Thyroid gland (tissue), 4 donors: ENCODE measurements at places on chromosomes 5 and 9. TPM values are rescaled to one million over a fixed set of nuclear protein-coding genes. Genes with fewer than 3 reads are reported as not detected.

DNA sequence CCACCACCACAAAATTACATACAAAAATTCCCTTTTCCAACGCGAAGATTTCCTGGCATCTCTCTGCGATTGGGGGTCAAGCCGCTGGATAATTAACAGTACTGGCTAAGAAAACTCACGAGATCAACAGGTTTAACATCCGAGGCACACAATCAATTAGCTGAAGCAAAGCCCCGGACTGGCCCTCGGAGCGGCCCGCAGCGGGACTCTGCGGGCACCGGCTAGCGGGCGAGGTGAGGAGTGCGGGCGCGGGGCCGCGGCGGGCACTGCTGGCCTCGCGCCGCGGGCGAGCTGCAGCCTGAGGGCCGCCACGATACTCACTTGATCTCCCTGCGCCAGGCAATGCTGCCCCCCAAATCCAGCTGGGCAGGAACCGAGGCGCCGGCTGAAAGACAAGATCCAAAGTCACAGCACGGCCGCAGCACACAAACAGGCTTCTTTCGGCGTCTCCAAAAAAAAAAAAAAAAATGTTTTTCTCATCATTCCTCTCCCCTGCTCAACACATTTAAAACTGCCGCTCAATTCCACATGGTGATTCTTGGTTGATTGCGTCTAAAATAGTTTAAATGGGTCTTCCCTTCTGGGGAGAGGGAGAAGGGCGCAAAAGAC lies 210.2 kb downstream of the MEF2C start:
- peaks cover 24% of the 10 kb centered on the region for H3K4me1 ChIP-seq
- no peak overlapping the region for H3K4me3 ChIP-seq
- no peaks in the 10 kb centered on the region for H3K36me3 ChIP-seq
- no peak overlapping the region for H3K27ac ChIP-seq
- no peak for DNase-seq

GRCh38 chr5:96253140-96253539 lies 179.9 kb downstream of the PCSK1 start:
- H3K36me3 ChIP-seq = no peaks in the 10 kb centered on the region
- H3K27ac ChIP-seq = no peak overlapping the region
- no peaks in the 10 kb centered on the region for H3K27me3 ChIP-seq
- no peak for DNase-seq

DNA sequence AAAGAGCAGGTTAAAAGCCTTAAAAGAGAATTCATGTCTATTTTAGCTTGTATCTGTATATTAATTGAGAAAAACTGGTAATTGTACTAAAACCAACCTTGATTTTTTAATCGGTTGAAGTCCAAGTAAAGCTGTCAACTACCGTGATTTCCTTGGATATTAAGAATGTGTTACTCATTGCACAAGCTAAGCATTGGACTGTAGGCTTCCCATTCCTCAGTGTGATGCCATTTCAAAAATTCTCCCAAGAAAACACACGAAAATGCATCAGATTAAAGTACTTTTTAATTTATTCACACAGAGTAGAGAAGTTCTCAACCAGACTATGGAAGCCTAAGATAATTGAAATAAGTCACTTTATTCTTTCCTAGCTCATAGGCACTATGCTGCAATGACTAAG lies 761.4 kb upstream of the TYRP1 start:
- no peaks in the 10 kb centered on the region for H3K36me3 ChIP-seq
- no peak overlapping the region for H3K27ac ChIP-seq
- H3K4me1 ChIP-seq = no peaks in the 10 kb centered on the region

DNA sequence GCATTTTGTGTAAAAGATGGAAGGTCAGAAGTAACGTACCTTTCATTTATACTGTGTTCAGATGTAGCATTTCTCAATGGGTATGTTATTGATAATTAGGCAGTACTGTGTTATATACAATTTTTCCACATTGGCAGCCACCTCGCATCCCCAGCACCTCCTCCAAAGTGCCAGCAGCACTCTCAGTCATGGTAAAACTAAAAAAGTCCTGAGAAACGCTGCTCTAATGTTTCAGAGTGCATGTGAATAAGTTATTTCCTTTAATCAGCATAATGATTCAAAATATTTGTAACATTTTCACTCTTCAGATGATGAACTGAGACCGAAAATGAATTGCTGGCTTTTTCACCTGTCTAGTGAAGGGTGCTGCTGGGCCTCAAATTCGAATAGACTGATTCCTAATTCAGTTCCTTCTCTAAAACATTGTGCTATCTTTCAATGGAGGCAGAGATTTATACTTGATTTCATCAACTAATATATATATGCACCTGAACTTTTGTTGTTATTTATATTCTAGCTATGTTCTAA lies 79.9 kb upstream of the ANKRD55 start:
- H3K36me3 ChIP-seq = no peaks in the 10 kb centered on the region
- no peak for DNase-seq
- no peak overlapping the region for H3K4me3 ChIP-seq
- no peaks in the 10 kb centered on the region for H3K27me3 ChIP-seq
- H3K4me1 ChIP-seq = no peaks in the 10 kb centered on the region
- no peak overlapping the region for H3K27ac ChIP-seq

DNA sequence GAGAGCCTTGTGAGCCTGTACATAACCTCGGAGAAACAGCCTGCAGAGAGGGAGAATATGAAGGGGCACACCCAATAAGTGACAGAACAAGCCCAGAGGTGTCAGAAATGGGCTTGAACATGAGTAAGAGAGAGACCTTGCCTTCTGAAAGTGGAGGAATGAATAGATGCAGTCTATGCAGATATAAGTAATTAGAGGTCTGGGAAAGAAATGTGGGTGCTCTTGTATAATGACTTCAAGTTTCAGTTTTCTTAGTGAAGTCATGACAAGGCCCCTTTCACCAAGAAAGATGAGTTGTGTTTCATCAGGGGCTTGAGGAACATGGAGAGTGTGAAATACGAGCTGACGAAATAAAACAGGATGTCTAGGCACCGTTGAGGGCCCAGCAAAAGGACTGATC lies 15.1 kb downstream of the GRAMD2B start:
- H3K4me3 ChIP-seq = no peak overlapping the region
- no peaks in the 10 kb centered on the region for H3K36me3 ChIP-seq

Gene GMCL2
- total RNA-seq = not detected

Gene STING1
- total RNA-seq = 28.4 TPM

- H3K27me3 ChIP-seq = no peaks in the 10 kb centered on the region
- no peaks in the 10 kb centered on the region for H3K36me3 ChIP-seq
- H3K27ac ChIP-seq = no peak overlapping the region
- H3K4me1 ChIP-seq = no peaks in the 10 kb centered on the region
Observed at GRCh38 chr5:155649666-155650065, 636.1 kb downstream of the KIF4B start.

- DNase-seq = no peak
- H3K36me3 ChIP-seq = no peaks in the 10 kb centered on the region
- H3K4me3 ChIP-seq = no peak overlapping the region
- no peak overlapping the region for H3K27ac ChIP-seq
- H3K27me3 ChIP-seq = no peaks in the 10 kb centered on the region
Observed at GRCh38 chr5:1535646-1536045, 11.9 kb upstream of the LPCAT1 start.

Gene OTULIN
- total RNA-seq = 42.7 TPM

Gene GHR
- 10.9 TPM for total RNA-seq

Gene TLX3
- not detected for total RNA-seq

DNA sequence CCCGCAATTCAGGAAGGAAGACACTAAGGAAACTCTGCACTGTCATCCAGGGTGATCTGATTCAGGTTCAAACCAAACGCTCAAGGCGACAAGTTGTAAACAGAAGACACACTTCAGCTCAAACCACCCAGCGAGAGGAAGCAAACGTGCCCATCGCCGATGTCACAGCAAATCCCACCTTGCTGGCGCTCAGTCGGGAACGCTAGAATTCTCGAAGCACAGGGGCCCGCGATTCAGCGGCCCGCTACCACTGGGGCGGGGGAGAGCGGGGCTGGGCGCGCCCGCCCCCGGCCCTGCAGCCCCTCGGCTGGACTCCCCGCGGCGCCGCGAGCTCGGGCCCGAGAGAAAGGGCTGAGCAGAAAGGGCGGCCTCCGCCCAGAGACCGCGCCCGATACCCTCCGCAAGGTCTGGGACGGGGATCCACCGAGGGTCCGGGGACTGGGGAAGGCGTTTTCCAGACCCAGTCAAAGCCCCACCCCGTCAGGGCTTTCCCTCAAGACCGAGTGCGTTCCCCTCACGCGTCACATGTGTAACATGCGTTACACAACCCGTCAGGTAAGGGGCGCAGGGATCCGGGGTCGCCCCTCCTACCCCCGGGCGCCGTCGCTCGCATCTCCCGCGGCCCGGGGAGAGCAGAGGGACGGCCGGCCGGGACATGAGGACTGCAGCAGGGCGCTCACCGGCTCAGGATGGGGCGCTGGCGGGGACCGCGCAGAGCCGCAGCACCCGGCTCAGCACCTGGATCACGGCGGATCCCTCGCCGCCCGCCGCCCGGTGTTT lies 469 bp downstream of the AGTPBP1 start:
- no peak for DNase-seq
- peaks cover 3% of the 10 kb centered on the region for H3K4me1 ChIP-seq
- H3K4me3 ChIP-seq = peak overlapping the region; percentile 96
- H3K27ac ChIP-seq = peak overlapping the region; percentile 35

Gene YIPF5
- 48.2 TPM for total RNA-seq

Gene NPR3
- total RNA-seq = 26.1 TPM

DNA sequence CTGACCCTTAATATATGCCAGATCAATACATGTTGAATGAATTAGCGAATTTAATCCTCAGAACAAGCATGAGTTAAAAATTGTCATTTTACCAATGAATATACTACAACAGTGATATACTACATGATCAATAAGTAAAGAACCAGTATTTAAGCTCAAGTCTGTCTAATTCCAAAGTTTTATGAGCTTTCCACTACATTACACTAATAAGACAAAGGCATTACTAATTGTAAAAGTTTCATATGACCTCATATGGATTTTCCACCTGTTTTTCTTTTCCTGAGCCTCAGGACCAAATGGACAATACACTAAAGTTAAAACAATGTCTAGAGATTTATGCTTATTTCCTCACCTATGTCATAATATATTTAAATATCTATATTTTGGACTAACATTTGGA lies 80.8 kb downstream of the OXCT1 start:
- no peak for DNase-seq
- peaks cover 12% of the 10 kb centered on the region for H3K4me1 ChIP-seq
- H3K36me3 ChIP-seq = no peaks in the 10 kb centered on the region
- H3K27me3 ChIP-seq = no peaks in the 10 kb centered on the region

- no peaks in the 10 kb centered on the region for H3K27me3 ChIP-seq
- H3K4me1 ChIP-seq = no peaks in the 10 kb centered on the region
- DNase-seq = no peak
Observed at GRCh38 chr5:5799826-5800225, 377.3 kb downstream of the ICE1 start.

Gene HARS1
- 46.8 TPM for total RNA-seq
